ENCODE measurements at places on chromosomes 5 and 9.

DNA sequence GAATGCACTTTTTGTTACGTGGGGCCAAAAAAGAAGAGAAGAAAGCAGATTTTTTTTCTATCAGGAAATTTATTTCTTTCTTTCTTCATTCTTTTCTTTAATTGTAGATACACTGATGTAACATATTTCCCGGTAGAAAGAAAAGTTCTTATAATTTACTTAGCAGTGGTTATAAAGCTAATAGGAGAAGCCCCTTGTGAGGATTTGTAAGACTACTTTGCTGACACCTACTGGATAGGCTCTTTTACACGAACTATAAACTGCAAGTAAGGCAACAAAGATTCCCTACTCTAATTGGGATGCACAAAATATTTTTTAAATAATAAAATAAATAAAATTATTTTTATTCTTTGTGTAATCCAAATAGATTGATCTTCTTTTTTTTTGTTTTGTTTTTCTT lies 284.4 kb downstream of the DNAH5 start:
- DNase-seq, result no peak

DNA sequence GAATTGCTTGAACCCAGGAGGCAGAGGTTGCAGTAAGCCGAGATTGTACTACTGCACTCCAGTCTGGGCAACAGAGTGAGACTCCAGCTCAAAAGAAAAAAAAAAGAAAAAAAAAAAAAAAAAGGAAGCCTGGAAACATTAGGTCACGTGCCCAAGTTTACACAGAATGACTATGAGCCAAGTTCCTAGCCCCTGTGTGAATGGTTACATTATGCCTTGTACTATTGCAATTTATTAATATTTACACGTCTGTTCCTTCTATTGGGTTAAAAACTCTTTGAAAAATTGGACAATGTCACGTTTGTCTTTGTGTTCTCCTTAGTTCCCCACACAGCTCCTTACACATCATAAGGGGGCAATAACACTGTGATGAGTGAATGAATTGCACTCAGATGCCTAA lies 33.5 kb upstream of the SLC28A3 start:
- DNase-seq, result no peak

DNA sequence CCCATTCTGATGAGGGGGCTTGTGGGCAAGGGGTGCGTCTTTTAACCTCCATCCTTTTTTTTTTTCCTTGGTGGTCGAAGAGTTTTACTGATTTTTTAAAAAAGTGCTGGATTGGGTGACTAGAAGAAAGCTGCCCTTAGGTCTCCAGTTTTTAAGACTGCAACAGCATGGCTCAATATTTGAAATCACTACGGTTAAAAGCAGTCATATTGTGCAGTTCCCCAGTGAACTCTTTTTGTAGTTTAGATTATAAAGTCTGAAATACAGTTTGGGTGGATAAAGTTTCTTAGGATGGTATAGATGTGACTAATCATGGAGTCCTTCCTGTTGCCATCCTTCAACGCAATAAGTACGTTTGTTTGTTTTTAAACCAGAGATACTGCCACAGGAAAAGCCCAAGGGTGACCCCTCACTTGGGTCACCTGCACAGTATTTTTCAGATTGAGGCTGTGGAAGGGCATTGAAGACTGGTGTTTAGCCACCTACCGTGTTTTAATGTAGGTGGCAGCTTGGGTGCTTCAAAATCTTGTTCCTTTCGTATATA lies 520 bp upstream of the DHFR start:
- DNase-seq, result peak; percentile 2

DNA sequence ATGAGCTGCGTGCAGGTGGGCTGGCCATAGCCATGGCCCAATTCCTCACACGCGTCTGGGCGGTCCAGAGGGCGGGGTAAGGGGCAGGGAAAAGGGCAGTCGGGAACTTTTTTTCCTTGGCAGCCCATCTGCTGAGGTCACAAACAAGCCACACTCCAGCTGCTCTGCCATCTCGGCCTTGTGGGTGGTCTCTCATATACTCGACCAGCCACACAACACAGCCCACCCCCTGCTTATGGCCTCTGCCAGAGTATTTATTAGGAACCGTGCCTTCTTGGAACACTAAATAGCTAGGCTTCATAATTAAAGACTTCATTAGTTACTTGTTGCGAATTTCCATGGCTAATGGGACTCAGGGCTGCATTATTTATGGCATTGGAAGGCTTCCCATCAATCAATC lies 98.5 kb upstream of the LHFPL2 start:
- no peak for DNase-seq

DNA sequence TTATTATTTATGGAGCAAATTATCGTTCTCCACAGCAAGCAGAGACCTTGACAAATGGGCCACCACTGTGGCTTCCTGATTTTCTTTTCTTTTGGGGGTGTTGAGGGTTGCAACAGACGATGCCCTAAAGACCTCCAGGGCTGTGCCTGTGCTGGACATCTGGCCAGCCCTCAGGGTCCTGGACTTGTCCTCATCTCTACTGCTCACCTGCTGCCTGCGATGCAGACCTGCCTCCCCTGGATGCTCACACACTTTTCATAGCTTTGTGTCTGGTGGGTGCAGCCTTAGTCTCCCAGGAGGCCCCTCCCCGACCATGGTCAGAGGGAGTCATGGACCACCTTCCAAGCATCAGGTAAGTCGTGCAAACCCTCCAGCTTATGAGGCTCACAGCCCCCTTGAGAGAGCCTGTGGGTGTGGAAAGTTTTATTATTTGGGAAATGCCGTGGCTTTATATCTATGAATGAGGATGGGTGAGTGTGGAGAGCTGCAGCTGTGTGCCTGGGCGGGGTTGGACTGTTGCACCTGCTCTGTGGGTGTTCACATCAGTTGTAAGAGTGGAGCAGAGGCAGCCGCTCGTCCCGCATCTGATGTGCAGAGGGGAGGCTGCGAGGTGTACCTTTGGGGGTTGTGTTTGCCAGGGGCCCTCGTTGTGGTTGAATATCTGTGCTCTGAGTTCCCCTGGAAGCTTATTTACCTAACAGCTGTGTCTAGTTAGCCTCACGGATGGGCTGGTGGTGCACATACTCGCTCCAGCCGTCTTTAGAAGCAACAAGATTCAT lies 126.3 kb upstream of the IRX4 start:
- DNase-seq, result no peak

DNA sequence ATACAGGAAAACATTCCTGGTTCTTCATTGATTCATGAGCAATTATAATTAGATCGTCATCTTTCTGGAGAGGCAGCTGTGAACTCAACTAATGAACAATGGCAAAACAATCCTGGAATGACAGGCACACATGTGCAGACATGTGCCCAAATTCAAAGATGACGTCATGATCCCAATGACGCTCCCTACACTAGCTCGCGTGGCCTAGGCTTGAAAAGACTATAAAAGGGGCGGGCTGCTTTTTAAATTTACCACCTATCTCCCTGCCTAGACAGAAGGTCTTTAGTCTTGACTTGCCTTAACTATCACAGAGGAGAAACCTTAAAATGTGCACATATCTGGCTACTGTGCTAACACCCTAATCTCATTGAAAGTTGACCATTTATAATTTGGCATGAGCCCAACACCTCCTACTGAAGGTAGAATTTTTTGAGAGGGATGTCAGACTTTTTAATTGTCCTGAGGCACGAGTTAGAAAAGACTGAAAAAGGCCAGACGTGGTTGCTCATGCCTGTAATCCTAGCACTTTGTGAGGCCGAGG lies 88.2 kb downstream of the PRRT1B start:
- DNase-seq, result no peak

- DNase-seq, result no peak
These were observed 50.9 kb upstream of the PHYKPL start for GRCh38 chr5:178283520-178283919.

- DNase-seq, result no peak
These were observed 13.3 kb downstream of the SLC6A3 start for GRCh38 chr5:1431896-1432295.

DNA sequence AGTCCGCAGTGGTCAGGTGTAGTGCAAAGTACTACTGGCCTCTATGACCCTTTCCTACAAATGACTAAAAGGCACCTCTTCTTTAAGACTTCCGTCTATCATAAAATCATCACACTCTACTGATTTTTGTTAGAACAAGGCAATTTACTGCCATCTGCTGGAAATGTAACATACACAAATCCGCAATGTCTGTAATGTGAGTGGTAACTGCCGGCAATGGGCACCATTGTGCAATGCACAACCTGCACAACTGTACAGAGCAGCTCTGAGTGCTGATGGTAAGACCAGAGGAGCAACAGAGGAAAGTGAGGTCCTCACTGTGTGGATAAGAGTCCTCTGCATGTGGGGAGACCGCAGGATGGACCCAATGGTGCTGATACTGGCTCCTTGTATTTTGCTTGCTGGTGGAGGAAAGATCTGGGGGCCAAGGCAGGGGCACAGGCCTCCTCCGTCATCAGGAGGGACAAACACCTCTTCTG lies 103.7 kb downstream of the ATPSCKMT start:
- DNase-seq, result no peak

DNA sequence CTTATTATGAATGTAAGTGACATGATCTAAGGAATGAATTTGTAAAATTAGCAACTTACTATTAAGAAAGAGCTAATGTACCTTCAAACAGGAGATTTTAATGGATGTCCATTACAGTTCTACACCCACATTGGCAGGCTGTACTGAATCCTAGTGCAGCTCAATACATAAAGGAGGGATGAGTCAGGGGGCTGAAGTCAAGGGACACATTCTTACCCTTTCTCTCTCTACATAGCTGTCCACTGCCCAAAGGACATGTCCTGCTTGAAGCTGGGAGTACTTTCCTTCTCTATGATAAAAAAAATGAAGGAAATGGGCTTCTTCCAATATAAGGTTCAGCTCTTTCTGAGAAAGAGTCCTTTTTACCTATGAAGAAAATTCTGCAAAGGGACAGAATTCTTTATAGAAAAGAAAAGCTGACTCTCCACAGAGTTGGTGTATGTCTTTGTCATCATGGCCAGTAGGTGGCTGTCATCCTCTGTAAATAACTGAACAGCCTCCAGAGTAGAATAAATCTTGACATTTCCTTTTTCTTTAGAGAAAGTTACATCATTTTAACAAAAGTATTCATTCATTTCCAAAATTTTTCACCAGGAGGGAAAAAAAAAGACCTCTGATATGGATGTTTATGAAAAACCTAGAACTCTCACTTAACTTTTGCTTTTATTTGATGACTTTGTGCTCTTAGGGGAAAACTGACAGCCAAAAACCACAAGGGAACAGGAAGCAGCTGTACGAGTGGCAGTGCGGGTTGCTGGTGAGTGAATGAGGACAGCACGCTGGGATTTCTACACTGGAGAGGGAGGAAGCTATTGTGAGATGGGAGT lies 13.1 kb upstream of the IFNA14 start:
- peak; percentile 23 for DNase-seq

DNA sequence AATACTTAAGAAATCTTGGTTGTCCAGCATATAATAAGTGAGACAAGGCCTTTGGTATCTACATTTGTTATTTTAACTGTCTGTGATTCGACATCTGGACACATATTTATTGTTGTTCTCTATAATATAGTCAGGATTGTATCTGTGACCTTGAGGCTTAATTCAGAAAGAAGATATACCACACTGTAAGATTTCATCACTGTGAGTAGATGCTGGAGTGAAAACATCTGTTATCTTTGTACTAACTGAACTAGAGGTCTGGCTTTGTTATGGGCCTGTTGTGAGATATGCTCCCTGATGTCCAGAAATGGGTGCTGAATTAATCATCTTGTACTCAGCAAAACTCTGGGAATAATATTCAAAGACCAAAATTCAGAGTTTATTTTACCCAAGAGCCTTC lies 148.5 kb downstream of the ISOC1 start:
- no peak for DNase-seq

- DNase-seq, result no peak
These were observed 123.0 kb upstream of the GRIN3A start for GRCh38 chr9:101861472-101861871.

GRCh38 chr9:136148766-136149165 lies 30.1 kb upstream of the TMEM250 start:
- no peak for DNase-seq

DNA sequence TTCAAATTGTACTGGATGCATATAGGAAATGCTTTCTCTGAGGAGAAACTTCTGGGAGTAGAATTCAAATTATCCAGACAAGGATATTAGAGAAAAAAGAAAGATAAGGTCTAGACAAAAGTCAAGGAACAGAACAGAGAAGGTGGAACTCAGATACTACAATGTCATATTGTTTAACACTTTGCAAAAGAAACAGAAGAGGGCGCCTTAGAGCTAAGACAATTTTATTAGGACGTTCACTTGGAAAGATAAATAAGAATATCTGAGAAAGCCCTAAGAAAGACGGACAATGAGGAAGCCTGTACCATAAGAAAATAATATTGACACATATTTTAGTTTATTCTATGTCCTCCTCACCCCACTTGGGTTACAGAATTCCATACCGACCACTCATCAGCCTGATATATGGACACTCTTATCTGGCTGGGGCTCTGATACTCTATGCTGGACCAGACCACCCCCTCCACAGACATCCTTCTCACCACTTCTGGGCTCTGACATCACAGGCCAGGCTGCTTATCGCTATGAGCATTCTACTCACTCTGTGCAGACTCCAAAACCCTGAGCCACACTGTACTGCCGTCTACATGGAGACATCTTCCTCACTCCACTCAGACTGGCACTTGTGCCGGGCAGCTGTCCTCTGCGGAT lies 9.1 kb upstream of the AK3 start:
- peak; percentile 56 for DNase-seq

DNA sequence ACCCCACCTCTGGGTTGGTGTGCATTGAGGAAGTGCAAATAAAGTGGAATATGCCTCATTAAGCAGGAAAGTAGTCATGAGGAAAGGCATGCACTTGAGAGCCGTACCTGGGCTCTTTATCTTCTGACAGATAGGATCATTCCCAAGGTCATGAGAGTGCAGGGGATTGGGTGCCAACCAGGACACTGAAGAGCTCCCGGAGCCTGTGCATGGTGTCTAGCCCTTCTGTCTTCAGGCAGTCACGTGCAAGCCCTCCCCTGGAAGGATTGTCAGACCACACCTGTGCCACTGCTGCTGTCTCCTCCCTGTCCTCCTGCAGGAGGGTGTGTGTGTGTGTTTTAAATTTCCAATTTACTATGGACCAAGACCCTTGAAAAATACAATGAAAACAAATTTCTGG lies 69.6 kb downstream of the PDE8B start:
- no peak for DNase-seq

All from CD4-positive, alpha-beta T cell treated with Interleukin-21 for 1 hour (primary cell).